Naive thymus-derived CD4-positive, alpha-beta T cell (primary cell): ENCODE measurements at places on chromosomes 16 and 17.

DNA sequence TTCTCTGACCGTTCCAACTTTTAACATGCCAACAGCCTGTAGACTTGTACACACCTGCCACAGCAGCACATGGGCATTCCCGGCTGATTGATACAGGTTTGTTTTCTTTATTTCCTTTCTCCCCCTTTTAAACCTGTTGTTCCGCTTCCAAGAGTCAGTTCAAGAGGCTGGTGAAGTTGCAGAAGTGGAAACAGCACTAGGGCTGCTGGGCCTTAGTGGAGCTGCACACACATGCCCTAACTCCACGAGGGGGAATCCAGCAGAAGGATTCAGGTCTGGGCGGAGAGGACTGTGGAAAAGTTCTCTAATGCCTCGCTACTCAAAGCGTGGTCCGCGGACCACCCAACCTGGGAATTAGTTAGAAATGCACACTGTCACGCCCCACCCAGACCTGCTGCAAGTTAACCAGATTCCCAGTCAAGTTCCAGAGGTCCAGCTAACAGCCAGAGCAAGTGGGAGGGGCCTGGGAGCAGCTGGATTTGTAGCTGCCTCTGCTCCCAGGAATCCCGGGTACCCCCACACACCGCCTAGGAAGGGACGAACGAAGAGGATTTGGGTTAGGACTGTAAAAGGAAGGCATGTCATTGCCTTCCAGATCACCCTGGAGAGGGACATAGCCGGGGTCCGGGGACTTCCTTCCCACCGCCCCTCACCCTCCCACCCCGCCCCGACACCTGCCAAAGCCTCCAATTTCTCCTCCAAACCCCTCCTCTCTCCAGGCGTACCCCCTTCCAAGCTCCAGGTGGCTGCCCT is 542 bp downstream of the SLC39A11 start:
- DNase-seq: no peak

DNA sequence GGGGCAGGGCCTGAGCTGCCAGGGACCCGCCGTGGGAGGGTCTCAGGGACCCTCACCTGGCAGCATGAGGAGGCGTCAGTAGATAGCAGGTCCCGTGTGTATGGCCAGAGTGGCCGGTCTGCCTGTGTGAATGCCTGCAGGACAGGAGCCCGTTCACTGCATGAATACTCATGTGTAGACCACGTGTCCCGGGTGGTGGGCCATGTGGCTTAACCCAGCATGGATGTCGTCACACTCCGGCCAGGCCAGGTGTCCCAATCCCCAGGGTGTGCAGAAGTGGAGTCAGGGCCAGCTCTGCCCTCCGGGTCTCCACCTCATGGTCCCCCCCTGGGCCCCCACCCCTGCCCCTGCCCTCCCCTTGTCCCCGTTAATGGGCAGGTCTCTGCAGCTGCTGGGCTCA is 53.7 kb downstream of the BAHCC1 start:
- DNase-seq: no peak

- DNase-seq: no peak
Measured at GRCh38 chr16:86080131-86080875, 181.3 kb downstream of the IRF8 start.

GRCh38 chr17:59093145-59093701 is 13.5 kb downstream of the TRIM37 start:
- DNase-seq: no peak

GRCh38 chr16:68802190-68802589 is 41.1 kb upstream of the TANGO6 start:
- no peak for DNase-seq

- DNase-seq: no peak
Measured at GRCh38 chr17:38885728-38886642, 16.1 kb downstream of the LASP1 start.

- no peak for DNase-seq
Measured at GRCh38 chr17:78676412-78677302, 99.5 kb upstream of the DNAH17 start.

DNA sequence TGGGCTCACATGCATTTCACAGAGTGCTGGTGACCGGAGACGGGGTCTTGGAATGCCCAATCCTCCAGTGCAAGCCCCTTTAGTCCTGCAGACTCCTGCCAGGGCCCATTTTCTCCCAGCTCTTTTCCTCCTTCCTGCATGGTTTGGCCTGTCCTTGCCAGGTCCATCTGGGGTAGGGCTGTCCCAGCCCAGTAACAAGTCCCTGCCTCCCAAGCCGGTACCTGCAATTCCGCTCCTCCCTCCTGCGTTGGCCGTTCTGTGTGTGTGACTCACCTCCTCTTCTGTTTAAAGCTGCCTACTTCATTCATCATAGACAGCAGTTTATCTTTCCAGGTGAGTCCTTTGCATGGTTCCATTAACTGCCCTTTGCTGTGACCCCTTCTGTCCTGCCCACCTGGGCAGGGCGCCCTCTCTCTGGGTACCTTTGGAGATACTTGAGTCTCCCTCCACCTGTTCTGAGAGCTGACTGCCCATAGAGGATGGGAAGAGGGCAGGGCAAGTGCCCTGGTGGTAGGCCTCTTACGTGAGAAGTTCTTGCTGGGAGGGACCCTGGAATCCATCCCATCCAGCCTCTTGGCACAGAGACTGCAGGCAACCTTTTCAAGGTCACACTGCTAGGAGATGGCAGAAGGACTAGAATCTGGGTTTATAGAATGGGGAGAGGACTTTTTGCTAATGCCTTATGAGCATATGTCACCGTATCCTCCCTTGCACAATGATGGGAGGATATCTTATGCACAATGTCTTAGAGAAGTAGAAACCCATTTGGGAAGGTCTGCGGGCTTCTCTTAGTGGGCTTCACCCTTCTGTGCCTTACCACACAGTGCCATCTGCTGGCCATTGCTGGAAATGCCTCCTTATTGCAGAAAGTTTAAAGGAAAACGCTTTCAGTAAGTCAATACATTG is 29.7 kb upstream of the LGALS9 start:
- DNase-seq: peak; percentile 59

DNA sequence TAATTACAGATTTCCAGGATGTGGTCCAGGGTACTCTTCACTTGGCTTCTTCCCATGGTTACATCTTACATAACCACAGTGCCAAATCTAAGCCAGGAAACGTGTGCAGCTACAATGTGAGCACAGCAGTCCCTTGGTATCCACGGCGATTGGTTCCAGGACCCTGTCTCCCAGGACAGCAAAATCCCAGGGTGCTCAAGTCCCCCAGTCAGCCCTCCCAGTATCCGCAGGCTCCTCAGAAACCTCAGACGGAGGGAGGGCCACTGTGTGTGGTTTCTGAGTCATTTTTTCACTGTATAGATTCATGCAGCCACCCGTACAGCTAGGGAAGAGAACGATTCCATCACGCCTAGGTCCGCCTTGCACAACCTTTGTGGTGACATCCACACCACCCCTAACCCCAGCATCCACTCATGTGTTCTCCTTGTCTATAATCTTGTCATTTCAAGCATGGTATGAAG is 11.1 kb upstream of the ATP2C2 start:
- DNase-seq: no peak

- DNase-seq: no peak
Measured at GRCh38 chr17:50314456-50315011, 31.4 kb upstream of the XYLT2 start.
